KBM-7 (cell line): ENCODE measurements at places on chromosomes 5 and 9.

DNA sequence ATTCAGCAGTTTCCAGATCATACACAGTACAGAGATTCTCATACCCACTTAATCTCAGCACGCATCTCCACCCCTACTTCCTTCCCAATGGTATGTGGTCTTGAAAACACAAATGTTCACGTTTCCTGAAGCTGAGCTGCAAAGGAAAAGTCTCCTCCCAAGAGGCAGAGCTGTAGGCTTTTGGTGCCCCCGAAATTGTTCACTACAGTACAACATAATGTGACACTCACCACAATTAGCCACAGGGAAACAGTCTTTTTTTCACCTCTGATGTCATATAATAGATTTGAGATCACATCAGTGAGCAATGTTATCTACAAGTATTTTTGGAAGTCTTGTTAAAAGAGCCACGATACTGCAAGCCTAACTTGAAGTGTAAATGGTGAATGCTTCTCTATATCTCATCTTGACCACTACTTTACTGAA lies 40.2 kb downstream of the NFIB start:
- peak; percentile 44 for DNase-seq

DNA sequence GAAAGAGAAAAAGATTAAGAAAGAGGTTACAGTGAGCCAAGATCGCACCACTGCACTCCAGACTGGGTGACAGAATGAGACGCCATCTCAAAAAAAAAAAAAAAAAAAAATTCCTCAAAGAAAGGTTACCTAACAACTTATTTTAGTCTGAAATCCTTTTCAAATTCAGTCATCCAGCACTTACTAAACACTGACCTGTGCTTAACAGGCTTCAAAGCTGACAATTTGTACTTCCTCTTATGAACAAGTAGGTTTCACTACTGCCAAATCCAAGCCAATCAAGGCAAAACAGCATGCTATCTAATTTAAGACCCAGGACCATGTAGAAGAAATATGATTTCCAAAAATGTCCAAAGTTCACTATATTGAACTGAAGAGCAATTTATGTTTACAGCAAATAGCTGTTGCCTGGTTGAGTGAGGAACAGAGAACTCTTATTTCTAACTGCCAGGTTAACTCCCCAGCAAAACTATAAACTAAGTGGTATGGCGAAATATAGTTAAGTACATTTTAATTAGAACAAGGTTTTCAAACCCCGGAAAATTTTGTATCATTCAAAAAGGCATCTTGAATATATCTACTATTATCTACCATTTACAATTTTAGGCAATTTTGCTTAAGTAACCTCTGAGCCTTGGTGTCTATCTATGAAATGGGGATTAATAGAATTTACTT lies 13.4 kb downstream of the PWWP2A start:
- DNase-seq = peak; percentile 55

DNA sequence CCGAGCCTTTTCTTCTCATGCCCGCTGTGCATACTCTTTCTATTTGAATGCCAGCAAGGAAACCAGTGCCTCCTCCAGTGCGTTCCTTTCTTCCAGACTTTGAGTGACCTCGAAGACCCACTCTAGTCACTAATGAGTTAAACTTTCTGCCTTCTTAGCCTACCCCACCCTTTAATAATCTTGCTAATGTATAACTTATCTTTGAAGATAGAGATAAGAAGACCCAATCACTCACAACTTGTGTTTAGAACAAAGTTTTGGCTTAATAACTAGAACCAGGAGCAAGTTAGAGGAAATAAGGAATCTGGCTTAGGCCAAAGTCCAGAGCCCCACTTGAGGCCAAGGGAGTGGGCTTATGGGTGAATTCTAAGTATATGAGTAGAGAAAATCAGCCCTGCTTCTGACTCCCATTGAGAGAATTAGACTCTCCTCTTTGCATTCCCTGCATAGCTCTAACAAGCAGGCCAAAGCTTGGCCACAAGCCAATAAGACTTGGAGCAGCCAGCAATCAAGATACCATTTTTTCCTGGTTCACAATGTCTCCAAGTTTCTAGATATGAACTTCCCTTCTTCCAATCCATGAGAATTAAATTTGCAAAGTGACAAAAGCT lies 181.5 kb upstream of the PIK3R1 start:
- DNase-seq = no peak

GRCh38 chr5:10655972-10656830 lies 92.3 kb downstream of the ANKRD33B start:
- DNase-seq = no peak

DNA sequence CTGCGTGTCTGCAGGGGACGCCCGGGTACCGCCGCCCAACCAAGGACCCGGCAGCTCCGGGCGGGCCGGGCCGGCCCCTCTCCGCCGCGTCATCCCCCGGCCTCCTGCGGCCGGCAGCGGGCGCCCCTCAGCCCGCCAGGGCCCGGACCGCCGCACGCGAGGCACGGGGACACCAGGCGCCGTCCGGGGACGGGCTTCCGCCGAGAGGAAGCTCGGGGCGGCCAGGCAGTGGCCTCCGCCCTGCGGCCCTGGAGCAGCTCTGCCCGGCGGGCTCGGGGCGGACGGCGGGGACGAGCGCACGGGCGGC lies 373 bp downstream of the FBXW5 start:
- DNase-seq = peak; percentile 50

DNA sequence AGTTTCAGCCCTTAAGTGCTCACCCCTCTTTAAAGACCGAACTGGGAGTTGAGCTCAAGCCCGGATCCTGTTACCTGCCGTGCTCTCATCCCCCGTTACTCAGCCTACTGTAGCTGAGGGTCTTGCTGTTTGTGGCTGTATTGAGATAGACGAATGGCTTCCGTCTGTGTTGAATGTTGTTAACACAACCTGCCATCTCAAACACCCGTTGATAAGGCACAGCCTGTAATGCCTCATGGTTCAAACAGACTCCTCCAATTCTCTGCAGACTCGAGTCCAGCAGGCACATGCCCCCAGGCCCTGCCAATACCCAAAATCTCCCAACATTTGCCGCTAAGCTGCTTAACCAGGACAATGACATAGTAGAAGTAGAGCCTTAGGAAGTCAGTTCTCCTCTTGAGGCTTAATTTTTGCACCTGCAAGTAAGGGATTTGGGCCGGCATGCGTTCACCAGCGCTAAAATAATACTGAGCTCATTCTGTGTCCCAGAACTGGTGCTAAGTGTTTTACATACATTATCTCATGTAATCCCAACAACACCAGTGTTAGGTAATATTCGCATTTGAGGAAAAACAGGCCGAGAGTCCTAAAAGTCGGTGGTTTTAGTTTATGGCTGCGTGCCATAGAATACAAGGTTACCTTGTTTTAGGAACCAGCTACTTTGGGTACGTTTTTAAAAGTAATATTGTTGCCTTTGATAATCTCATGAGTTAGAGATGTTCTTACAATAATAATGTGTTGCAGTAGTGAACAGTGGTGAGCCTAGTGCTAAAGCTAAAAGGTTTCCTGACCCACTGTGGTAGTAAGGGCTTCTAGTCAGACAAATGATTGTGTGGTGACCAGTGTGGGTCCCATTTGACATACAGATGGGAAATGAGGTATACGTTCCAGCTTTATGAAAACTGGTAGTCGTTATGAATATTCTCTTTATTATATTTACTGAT lies 1.5 kb upstream of the RFX3 start:
- peak; percentile 57 for DNase-seq

DNA sequence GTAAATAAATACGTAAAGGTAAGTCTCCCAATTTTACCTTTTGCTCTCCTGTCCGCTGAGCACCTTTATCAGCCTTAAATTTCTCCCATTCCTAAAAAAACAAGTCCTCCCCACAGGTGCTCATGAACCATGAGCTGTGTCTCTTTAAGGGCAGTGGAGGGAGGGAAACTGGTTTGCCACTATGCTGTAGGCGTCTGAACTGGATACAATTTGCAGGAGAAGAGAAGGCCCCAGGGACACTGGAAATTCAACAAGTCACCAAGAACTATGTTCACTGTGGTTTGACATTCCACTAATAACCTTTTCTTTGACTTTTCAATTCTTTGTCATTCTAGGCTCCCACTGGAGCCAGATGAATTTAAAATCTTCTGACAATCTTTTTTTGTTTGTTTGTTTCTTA lies 72.2 kb downstream of the LHFPL2 start:
- no peak for DNase-seq

GRCh38 chr9:100096378-100096916 lies 2.4 kb downstream of the ERP44 start:
- DNase-seq = no peak

DNA sequence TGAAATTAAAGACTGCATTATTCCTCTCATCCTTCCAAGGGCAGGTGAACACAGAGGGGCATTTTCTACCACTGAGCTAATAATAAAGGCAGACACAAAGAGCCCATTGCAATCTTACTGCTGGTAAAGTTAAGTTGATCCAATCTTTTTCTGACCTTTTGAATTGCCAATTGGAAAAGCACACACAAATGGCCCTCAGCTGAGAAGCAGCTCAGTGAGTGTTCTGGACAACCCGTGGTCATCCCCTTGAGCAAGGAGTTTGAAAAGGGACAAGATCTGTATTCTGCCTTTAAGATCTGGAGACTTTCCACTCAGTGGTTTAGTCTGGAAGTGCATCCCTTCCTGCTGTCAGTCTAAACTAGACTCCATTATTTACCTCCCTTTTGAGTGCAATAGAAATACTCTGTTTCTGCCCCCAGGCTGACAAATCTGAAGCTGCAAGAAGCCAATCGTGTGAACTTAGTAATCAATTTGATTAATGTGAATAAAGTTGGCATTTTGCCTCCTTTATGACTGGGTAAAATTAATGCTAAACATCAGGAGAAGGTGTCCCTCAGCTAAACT lies 835.7 kb downstream of the MAT2B start:
- DNase-seq = no peak

GRCh38 chr9:131943351-131943841 lies 136.3 kb downstream of the MED27 start:
- no peak for DNase-seq

DNA sequence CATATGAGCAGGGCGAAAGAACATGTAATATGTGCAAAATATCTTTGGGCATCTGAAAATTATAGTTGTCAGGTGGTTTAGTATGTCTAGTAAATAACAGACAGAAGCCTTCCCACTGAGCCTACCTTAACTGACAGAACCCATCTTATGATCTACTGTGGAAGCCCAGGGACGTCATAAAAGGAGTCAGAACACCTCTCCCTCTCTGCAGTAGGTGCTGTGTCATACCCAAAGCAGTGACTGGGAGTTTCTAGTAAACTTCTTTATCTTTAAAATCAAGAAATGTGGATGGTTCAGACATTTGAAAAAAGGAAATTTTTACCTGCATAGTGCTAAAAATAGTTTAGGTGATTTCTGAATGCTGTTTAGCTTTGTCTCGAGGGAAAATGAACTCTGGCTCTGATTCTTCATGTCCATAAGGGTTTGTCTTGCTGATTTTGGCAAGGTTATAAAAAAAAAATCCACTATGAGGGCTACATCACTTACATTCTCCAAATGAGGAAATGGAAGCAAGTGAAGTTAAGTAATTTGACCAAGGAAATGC lies 104.0 kb downstream of the NUDT12 start:
- DNase-seq = no peak

DNA sequence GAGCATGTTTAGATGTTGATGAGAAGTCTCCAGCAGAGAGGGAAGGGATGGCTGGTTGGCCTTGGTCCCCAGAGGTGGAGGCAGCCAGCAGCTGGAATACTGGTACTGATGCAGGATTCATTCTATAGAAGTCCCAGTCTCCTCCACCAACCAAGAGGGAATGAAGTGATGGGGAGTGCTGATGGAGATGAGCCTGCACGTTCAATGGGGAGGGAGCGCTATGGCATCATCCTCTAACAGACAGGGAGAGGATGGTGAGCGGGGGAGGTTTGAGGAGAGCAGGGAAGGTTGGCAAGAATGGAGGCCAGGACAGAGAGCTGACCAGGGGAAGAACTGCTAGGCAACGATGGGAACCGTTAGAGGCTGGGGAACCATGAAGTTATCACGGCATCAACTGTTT lies 159.8 kb upstream of the MVB12B start:
- no peak for DNase-seq

DNA sequence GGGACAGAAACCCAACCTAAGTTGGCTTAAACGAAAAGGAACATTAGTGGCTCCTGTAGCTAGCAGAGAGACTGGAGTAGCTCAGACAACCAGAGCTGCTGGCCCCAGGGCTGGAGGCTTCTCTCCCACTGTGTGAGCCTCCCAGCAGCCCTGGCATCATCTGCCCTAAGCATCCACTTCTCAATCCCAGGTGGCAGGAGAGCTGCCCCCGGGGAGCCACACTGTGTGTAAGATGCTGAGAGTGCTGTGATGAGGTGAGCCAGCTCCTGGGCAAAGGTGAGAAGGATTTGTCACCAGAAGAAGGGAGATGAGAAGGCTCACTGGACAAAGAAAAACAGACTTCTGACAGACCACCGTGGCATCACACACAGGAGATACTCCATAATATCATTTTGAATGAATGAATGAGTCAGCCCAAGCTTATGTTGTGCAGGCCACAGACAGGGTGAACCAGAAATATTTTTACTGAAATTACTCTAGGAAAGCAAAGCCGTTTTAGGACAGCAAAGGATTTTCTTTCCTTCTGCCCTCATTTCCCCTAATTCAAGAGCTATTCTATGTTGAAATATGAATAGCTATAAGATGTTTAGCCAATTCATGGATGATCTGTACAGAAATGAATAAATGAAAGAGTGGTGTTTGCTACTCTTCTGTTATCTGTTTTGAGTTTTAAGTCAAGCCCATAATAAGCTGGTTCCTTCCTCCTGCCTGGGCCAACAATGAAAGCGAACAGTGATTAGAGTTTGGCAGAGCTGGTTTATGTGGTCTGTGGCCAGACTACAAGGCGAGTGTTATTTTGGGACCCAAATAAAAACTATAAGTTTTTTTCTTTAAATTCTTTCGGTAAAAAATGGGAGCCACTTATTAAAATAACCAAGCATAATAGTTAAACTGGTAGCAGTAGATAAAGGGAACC lies 57.4 kb upstream of the ECM2 start:
- DNase-seq = no peak

GRCh38 chr5:153813901-153814300 lies 224.8 kb downstream of the FAM114A2 start:
- DNase-seq = no peak

DNA sequence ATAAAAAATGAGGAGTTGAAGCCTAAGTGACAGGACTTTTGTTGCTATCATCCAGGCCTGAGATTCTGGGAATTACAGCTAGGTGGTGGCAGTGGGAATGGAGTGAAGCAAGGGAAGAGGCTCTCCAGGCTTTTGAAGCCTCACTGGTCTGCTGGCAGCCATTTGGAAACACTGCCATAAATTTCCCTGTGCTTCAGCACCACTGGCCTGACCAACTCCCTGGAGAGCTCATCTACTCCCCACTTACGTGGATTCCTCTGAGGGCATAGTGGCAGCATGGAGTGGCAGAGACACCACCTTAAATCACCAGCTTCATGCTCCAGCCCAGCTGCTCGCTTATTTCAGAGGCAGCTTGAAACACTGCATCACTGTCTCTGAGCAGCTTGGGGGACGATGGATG lies 518.2 kb downstream of the TLR4 start:
- no peak for DNase-seq

DNA sequence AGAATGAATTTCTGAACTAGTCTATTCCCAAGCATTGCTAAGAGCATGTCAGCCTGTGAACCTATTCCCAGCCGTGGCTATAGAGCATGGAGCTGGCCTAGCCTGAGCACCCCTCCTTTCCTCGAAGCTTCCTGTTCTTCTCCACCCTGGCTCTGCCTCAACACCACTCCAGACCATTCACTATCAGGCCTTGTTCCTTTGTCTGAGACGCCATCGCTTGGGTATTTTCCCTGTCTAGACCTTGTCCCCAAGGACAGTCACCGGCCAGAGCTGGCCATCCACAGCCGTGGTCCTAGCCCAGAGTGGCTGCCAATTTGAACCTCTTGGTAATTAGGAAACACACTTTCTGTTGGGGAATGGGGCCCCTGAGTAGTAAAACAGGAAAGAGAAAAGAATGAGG lies 105.8 kb downstream of the LIFR start:
- no peak for DNase-seq
